ENCODE measurements at places on chromosomes 7 and 10.

- no peak for DNase-seq
Observed at GRCh38 chr7:18572154-18572553, 76.6 kb downstream of the HDAC9 start.

DNA sequence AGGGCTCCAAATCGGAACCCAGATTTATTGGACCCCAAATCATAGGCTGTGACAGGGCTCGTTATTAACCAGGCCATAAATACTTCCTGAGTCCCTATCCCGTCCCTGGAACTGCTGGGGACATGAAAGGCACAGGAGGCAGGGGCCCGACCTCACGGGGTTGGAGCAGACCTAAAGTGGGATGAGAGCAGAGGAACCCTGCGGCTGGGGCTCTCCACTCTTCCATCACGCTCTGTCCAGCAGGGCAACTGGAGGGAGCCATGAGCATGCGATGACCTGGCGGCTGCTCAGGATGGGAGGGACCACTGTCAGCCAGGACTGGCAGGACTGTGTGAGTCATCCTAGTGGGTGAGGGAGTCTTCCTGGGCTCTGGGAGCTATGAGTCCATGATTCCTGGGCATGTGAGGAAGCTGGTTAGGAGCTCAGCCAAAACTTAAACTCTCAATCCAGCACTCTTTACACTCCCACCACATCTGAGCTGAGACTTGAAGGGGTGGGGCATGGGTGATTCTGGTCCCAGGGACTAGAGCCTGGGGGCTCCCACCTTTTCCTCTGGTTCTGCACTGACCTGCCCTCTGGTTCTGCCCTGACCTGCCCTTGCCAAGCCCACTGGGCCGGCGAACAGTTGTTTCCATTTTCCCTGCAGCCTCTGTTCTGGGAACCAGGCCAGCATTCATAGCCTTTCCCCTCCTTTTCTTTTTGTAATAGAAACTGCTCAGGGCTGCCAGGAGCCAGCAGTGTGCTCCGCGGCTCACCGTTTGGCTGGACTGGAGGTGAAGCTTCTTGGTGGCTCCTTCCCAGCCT is 47.1 kb downstream of the SYPL1 start:
- DNase-seq, result no peak

GRCh38 chr7:33039257-33039902 is 23.2 kb downstream of the NT5C3A start:
- DNase-seq, result no peak

GRCh38 chr10:43962346-43963191 is 313.9 kb upstream of the ZNF32 start:
- no peak for DNase-seq

DNA sequence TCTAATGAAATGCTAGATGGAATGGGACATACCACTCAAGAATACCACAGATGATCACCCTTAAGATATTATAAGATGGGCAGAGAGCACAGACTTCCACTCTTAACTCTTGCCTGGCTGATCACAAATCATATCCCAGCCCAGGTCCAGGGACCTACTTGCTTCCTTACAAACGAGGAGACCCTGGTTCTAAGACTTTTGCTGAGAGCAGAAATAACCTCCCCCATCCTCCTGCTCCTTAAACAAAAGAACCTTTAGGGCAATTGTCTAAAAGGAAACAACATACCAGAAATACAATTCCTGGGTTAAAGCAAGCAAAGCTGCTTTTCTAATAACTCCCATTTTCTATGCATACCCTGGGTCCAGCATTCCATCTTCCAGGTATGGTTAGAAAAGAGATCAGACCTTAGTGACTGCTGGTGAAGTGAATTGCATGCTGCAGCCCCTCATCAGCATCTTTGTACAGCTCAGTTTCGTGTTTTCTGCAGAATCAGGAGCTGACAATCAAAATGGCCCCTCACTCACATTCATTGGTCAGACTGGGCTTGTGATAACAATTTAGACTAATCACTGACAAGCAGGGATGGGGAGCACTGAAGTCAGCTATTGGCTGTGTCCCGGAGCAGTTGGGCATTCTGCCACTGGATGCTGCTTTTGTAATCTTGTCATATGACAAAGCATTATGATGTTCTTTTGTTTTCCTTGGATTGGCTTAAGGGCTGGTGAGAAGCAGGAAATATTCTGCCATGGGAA is 14.6 kb downstream of the IFIT3 start:
- DNase-seq, result no peak

GRCh38 chr10:7475046-7475911 is 64.4 kb upstream of the SFMBT2 start:
- no peak for DNase-seq

DNA sequence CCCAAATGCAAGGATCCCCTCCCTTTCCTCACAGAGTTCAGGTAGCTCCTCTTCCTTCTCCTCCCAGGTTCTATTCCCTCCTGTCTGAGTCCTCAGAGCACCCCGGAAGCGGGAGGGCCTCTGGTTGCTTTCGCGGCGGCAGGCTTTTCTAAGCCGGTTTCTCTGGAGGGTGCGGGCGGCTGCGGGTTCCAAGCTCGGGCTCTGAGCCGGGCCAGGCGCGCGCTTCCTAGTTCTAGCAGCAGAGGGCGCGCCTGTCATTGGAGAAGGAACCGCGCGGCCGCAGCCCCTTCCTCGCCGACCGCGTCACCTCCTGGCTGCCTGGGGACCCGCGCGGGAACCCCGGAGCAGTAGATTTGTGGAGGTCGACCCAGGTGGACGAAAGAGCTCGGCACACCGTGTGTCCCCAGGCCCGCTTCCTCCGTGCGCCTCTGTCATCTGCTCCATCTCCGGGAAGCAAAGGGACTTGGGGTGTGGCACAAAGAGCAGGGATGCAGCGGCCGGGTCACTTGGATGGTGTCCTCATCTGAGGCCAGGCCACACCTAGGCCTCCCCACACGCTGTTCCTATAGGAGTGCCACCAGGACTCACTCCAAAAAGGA is 389.0 kb upstream of the PODXL start:
- peak; percentile 43 for DNase-seq

- no peak for DNase-seq
Observed at GRCh38 chr10:110803239-110803749, 68.4 kb upstream of the PDCD4 start.

- DNase-seq, result peak; percentile 20
Observed at GRCh38 chr7:128783143-128783861, 7.7 kb upstream of the OPN1SW start.

- DNase-seq, result no peak
Observed at GRCh38 chr10:44240584-44241205, 144.2 kb downstream of the CXCL12 start.

DNA sequence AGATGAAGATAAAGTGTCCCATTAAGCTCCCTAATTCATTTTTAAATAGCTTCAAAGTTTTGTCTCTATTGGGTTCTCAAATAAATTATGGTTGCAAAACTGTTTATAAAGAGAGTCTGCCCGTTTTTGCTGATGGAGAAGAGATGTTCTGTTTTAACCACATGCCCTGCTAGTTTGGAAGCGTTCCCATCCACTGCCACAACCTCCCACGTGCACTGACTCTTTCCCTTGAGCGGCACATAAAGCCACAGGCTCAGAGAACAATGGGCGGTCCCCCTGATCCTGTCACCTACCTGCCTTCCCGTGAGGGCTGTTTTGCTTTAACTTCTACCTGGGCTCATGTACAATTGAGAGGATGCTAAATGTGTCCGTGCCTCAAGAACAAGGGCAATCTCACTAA is 65.5 kb downstream of the CPVL start:
- no peak for DNase-seq

DNA sequence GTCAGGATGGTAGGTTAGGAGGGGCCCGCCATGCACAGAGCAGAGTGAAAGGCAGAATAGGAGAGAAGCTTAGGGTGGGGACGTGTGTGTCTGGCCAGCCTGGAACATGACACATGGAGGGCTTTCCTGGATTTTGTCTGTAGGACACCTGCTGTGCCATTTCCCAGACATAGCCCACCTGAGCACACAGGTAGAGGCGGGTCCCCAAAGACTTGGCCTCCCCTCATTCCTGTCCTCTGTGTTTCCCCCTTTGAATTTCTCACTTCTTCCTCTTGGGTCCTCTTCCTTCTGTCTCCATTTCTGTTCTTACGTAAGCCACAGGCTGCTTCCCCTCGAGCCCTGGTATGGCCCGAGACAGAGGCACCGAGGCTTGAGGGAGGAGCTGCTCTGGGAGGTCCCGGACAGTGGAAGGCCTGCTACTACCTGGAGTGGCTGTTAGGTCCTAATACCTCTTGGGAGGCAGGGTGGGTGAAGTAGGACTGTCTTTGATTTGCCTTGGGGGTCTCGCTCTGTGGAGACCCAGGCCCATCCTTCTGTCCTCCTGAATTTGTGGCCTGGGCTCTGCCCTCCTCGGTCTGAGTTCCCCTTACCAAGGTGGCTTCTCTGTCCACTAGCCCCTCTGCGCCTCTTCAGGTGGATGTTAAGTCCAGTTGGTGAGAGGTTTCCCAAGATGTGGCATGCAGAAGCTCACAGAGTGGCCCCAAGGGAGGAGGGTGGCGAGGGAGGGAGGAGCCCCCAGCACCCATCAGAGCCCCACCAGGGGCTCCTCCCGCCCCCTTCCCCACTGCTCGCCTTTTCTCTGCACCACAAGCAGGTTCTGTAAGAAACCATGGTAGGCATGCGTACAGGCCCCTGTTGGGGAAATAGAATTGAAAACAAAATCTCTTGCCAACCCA is 5.5 kb downstream of the ZNF775 start:
- DNase-seq, result no peak

GRCh38 chr7:45402480-45403218 is 171.5 kb upstream of the ADCY1 start:
- peak; percentile 17 for DNase-seq

DNA sequence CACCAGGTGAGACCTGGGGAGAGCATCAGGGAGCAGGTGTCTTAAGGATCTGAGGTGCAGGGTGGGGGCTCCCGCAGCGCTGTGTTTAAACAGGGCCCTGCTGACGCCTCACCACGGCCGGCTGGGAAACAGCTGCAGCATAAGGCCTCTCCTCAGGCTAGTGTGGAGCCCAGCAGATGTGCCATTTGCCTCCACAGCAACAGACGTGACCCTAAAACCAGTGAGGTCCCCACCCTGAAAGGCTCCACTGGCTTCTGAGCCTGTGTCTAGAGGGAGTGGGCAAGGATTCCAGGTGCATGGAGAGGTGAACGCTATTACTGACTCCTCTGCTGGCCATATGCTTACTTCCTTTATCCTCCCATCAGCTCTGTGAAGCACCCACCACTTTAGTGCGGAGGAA is 47.8 kb downstream of the SYPL1 start:
- DNase-seq, result no peak

GRCh38 chr7:91239171-91239604 is 25.0 kb upstream of the FZD1 start:
- DNase-seq, result no peak

DNA sequence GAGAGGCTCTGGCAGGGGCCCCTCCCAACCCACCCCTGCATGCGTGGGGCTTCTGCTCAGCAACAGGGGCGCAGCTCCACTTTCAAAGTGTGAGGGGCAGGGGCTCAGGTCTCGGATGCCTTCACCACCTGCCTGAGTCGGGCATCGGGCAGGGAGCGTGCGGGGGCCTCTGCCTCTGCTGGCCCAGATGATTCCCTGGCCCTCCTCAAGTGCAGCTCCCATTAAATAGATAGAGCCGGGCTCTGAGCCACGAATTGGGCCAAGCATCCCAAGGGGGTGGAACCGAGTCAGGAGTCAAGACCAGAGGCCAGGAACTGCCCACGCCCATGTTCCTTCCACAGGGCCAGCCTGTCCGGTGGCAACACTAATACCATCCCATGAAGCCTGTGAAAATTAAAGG is 108.9 kb upstream of the FAM20C start:
- DNase-seq, result no peak

DNA sequence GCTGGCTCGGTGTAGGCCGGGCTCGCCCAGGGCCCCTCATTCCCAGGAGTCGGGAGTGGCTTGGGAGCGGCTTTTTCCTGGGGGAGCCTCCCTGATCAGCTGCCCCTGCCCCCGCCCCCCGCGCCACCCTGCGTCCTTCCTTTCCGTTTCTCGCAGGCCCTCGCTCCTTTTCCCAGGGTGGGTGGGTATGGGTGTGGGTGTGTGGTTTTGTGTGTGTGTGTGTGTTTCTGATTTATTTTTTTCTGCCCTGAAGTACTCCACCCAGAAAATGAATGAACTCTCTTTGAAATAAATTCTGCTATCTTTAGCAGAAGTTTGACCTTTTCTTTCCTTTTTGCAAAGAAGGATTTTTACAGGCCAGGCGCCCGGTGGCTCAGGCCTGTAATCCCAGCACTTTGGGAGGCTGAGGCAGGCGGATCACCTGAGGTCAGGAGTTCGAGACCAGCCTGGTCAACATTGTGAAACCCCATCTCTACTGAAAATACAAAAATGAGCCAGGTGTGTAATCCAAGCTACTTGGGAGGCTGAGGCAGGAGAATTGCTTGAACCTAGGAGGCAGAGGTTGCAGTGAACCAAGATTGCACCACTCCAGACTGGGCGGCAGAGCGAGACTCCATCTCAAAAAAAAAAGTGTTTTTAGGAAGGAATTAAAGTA is 30.0 kb upstream of the AP5Z1 start:
- DNase-seq, result no peak

DNA sequence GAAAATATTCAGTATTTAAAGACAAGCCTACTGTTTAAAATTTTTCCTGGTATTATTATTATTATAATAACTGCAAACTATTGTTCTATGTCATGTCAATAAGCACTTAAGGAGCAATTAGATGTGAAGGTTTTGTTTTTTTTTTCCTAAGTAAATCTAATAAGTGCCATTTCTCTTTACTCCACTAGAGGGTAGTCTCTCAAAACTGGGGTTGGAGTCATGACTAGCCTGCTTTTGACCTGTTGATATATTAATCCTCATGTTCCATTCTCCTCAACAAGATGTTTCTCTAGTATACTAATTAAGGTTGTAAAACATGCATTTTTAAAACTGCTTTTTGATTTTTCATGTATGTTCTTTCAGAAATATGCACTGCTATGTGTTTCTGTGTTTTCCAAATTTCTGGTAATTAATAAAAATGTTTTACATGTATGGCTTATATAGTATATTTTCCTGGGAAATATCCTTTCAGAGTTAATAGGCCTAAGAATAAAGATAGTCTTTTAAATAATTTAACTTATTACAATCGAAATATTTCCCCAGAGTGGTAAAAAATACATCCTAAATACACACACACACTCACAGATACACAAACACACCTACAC is 1.0 kb upstream of the LRRN3 start:
- no peak for DNase-seq

DNA sequence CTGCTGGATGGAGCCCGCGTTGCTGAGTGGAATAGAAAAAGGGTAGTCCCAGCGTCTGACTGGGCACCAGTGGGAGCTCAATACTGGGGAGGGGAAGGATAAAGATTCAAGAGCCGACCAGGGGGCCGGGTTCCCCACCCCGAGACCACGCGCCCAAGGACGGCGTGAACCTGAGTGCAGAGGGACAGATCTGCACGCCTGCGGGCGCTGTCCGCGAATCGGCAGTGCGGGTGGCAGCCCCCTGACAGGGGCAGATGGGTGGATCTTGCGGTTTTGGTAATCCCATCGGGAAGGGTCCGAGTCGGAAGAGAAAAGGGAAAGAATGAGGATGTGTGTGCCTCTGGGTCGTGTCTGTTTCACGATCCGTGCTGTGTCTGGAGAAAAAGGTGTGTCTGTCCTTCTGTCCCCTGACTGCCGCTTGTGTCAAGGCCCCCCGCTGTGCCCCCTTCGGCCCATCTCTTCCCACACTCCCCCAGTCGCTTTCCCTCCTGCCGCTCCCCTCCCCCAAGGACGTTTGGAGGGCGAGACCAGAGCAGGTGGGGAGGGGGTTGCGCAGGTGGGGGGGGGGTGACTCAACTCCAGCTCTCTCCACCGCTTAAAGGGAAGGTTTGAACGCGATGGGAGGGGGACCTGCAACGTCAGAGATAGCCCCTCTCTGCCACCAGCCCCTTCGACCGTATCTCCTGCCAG is 734 bp upstream of the VGF start:
- no peak for DNase-seq

- DNase-seq, result peak; percentile 71
Observed at GRCh38 chr7:156777364-156778069, 115.5 kb downstream of the LMBR1 start.

All from activated CD4-positive, alpha-beta memory T cell treated with anti-CD3 and anti-CD28 coated beads for 36 hours (primary cell).